ENCODE measurements at places on chromosomes 6 and 20.

DNA sequence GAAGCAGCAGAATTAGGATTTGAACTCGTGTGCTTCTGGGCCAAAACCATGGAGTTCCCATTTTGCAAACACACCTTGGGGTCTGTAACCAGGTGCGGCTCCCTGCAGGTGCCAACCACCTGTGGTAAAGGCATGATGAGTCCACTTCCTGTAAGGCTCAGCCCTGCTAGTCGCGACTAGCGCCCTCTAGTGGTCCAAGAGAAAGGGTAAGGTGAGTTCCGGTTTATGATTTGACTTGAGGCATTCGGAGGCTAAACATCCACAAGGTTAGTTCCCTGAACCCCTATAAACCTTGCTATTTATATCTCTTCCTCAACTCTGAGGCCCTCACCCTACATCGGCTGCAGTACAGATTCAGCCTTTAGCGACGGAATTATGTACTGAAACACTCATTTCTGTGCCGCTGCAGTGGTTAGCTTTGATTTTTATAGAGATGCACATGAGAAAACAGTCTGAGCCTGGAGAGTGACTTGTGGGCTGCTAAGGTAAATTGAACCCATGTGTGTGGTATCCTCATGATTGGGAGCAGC lies 173.4 kb downstream of the PLCB1 start:
- DNase-seq, result no peak

GRCh38 chr20:634148-634925 lies 18.7 kb downstream of the SRXN1 start:
- no peak for DNase-seq

DNA sequence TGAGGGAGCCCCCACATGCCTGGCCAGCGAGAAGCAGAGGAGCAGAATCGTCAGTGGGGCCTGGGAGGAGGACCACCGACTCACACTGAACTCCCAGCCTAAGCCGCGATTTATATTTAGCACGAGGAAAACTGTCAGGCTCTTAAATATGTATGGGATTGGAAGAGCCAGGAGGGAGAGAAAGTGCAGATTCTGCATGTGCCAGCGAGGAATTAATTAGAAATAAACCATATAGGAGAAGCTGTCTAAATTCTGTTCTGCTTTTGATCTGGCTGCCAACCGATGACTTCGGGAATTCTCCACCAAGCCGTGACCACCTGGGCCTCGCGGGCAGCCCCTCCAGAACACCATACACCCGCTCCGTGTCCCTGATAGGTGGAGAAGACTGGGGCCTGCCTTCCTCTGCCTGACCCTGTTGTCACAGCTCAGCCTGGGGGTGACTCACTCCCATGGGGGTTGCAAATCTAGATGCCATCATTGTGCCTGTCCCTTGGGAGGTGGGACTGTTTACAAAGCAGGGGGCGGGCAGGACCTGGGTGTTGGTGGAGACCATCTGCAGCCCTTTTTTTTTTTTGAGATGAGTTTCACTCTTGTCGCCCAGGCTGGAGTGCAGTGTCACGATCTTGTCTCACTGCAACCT lies 91.1 kb upstream of the PMEPA1 start:
- no peak for DNase-seq

DNA sequence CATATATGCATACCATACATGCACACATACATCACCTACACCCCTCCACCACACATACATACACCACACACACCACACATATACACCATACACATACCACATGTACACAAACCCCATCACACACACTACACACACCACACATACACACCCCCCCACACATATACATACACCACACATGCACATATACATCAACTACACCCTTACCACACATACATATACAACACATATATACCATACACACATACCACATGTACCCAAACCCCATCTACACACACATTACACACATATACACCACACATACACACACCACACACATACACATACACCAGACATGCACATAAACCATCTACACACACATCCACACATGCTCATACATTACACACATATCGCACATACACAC lies 52.7 kb downstream of the DAAM2 start:
- DNase-seq, result no peak

GRCh38 chr6:11391934-11392777 lies 145.4 kb upstream of the TMEM170B start:
- no peak for DNase-seq

DNA sequence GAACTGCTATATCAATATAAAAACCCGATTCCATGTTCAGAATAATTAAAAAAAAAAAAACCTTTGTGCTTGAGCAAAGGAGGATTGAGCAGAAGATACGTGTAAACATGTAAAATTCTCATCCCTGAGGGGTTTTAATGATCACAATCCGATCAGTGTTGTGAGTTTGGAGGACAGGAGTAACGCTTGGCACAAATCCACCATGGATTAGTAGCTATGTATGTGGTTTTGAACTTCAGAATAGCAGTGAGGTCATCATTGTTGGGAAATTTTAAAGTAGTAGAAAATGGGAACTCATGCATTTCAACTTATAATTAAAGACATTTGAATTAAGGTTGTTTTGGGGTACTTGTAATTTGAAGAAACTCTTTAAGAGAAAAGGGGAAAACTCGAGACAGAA lies 203.2 kb downstream of the RPS12 start:
- DNase-seq, result no peak

DNA sequence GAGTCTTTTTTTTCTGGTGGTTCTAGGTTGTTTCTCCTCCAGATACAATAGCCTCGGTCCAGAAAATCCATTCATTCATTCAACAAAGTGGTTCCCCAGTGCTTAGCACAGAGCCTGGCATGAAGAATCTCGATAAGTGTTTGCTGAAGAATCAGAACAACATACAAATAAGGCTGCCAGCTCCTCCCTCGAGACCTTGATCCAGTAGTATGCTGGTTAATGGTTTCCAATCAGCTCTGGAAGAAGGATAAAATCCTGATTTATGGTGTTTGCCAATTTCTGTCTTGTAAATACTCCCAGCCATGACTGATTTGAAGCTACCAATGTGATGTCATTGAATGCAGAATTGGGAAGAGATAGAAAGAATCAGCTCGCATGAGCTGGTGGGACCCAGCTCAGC lies 3.3 kb downstream of the HSPA12B start:
- no peak for DNase-seq

- DNase-seq, result peak; percentile 93
Measured at GRCh38 chr20:45880988-45881788, at the start of gene ZSWIM1. TSS of gene ZSWIM1 (plus strand) at chr20:45881227. CDS start at chr20:45882593, 1,366 bp downstream.

DNA sequence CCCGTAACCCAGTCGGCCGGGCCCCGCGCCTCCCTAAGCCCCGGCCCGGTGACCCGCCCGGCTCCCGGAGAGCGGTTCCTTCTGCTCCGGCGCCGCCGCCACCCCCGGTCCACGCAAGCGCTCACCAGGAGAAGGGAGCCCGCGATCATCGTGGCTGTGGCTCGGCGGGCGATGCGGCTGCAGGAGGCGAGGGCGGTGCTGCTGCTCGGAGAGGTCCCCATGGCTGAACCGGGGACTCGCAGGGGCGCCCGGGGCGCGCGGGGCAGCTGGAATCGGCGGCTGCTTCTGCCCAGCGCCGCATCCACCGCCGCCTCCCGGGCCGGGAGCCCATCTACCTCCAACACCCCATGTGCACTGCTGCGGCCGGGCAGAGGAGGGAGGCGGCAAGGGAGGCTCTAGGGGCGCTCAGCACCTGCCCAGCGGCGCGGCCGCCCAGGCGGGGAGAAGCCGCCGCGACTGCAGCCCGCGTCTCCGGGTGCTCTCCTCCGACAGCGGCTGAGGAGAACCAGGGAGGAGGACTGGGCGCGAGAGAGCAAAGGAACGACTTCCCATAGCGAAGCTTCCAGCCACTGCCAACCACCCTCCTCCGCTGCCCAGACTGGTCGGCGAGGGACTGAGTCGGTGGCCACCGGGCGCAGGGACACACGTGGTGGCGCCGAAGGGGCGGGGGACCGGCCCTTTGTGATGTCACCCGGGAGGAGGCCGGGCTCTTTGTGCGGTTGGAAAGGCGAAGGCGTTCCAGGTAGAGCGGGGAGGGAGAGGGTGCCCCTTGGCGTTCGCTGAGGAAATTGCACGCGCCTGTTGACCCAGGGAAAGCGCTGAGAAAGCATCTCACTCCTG lies at the start of gene TNFRSF21:
TNFRSF21 (minus strand) TSS at position 615 of the 840 bp plus-strand sequence; CDS start at position 221, 394 bp downstream.
- DNase-seq, result peak; percentile 58

GRCh38 chr6:106617302-106617701 lies 12.0 kb downstream of the RTN4IP1 start:
- no peak for DNase-seq

DNA sequence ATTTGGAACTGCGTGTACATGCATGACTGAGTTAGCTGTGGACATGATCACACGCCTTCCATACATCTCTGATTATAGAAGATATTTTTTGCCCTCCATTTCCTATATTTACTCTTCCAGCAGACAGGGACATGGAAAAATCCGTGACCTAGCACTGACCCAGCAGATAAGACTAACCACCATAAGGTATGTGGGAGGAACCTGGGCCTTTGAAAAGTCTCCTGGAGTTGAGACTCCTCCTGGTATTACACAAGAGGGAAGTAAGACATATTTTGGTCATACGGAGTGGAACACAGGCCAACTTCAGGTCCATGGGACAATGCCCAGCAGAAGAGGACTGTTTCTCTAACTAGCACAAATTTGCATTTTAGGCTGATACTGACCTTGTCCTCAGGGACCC lies 13.7 kb upstream of the SIRPB1 start:
- no peak for DNase-seq

DNA sequence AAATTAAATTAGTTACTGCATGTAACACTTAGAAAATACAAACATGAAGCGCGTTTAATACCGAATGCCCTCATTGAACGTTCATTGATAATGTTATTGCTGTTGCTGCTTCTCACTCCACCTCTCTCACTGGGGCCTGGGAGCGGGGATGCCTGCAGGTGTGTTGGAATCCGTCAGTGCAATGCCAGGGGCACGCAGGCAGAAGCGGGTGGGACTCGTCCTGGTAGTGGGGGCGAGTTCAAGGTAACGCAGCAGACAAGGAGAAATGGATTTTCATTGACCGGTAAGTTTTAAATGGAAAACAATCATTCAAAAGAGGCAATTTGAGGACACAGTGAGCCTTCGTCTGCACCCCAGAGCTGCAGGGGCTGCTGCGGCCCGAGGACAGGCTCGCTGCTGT lies 71.2 kb upstream of the AFDN start:
- DNase-seq, result no peak

DNA sequence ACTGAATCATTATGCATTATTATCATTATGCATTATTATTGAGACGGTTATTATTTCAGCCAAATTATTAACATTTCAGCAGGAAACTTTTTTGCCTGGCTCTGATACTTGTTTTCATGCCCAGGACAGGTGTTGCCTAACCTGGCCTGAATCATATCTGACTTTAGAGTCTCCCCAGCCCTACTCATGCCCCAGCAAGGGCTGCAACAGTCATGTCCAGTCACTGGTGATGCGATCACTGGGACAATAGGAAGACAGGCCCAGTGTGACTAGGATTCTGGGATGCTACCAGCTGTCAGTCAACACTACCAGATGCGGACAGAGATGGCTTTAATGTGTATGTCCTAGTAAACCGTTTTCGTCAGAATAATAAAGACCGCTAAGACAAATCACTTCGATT lies 285.0 kb downstream of the KHDC1L start:
- DNase-seq, result no peak

DNA sequence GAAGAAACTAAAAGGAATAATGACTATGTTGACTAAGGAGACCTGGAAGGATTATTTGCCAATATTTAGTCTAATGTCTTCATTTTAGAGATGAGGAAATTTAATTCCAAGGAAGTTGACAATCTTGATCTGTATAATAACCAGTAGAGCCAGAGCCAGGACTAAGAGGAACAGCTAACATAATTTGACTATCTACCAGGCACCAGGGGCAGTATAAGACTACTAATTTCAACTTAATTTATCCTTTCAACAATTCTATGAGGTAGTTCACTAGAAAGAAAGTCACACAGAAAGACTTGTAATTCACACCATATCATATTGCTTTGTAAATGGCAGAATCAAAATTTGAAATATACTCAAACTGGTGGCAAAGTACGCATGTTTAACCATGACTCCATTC lies 273.0 kb upstream of the STXBP5 start:
- no peak for DNase-seq

- no peak for DNase-seq
Measured at GRCh38 chr20:10487142-10488136, 52.3 kb downstream of the SLX4IP start.

DNA sequence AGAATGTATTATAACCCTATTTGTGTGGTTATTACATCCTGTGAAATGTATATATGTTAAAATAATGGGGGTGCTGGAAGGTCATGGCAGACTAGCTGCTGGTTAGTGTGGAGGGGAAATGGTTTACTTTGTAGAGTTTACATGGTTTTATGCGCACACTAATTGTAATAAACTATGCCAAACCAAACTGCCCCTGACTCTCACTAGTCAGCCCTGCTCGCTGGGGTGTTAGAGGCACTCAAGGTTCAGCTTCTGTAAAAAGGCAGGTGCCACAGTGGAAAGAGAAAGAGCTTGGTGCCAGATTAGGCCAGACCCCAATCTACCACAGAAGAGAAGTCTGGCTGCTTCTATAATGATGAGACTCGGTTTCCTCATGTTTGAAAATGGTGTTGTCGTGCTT lies 52.7 kb downstream of the GOPC start:
- no peak for DNase-seq

- no peak for DNase-seq
Measured at GRCh38 chr20:38825901-38826625, 20.6 kb downstream of the PPP1R16B start.

GRCh38 chr6:154071236-154071635 lies 32.2 kb downstream of the OPRM1 start:
- DNase-seq, result no peak

GRCh38 chr6:144678844-144679243 lies 393.7 kb downstream of the UTRN start:
- no peak for DNase-seq

GRCh38 chr6:80436663-80437062 lies 330.2 kb downstream of the BCKDHB start:
- DNase-seq, result no peak

- no peak for DNase-seq
Measured at GRCh38 chr20:8515810-8516435, 383.9 kb downstream of the PLCB1 start.
